Kidney capillary endothelial cell (primary cell): ENCODE measurements at places on chromosomes 5 and 9.

GRCh38 chr5:172868924-172869591 lies 35.0 kb downstream of the ERGIC1 start:
- DNase-seq: peak; percentile 77

DNA sequence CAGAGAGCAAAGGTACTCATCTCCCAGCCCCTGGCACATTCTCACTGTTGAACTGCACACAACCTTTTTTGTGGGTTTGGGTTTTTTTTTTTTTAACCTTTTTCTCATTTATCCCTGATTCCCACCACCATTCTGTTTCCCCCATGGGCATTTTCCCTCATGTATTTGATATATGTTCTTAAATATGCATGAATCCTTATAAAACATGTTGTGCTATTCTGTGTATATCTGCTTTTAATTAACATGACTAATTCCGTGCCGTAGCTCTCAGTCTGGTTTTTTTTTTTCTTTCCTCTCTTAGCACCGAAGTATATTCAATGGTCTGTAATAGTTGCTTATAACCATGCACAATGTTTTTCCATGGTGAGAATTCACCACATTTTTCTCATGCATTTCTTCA lies 204.5 kb downstream of the RGS3 start:
- DNase-seq: no peak

- DNase-seq: no peak
Observed at GRCh38 chr5:17794815-17795214, 160.6 kb downstream of the TAF11L14 start.

DNA sequence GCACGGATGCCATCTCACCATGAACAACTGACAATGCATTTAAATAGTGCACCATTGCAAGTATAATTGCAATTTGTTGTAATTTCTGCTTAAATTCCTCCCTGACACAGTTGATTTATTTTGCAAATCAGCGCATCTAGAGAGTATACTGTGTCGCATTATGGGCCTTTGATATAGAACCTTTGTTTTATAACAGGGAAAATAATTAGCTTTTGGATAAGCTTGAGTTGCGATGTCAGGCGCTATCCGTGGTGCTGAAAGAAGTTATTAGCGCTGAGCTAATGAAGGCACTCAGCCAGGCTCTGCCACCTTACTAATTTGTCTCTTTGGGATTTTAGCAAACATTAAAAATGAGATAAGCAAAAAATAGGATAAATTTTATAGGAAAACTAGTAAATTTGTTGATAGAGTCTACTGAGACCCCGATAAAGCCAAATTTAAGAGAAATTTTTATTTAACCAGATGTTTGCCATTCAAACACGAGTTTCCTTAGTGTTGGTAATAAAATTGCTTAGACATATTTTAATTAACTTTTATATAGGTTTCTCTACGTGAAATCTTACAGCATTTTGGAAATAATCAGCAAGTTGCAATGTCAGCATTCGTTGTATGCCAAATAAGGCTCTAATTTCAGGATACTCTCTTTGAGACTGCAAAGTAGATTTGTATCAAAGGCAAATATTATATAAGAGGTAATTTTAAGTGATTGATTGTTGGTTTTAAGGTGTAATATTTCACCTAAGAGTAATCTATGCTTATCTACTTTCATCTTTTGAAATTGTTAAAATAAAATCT lies 355.5 kb downstream of the TLR4 start:
- peak; percentile 23 for DNase-seq

DNA sequence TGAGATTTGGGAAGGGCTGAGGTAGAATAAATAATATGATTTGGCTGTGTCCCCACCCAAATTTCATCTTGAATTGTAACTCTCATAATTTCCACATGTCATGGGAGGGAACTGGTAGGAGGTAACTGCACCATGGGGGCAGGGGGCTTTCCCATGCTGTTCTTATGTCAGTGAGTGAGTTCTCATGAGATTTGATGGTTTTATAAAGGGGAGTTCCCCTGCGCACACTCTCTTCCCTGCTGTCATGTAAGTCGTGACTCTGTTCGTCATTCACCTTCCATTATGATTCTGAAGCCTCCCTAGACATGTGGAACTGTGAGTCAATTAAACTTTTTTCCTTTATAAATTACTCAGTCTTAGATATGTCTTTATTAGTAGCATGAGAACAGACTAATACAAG lies 115.5 kb upstream of the STARD4 start:
- no peak for DNase-seq

DNA sequence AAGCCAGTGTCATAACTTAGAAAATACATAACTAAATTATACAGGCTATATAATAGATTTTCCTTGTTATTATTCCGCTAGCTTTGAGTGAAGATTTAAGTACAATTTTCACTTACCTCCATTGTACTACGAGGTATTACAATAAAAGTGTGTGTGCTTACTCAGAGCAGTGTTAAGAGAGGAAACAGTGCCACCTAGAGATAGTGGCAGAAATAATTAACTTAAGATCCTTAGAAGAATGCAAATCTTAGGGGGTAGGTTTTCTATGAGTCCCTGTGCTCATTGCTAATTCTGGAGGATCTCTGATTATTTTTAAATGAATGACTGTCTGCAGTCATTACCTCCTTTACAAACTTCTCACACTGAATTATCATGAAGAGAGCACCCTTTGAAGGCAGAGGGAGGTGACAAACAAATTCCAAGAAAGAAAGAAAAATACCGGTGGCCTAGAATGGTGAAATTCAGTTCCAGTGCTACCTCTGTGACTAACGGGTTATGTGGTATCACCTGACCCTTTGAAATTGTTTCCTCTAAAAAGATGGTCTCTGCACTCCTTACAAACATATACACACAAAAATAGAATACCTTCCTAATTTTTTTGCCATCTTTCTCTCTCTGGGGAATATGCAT lies 379.8 kb downstream of the TRIM36 start:
- peak; percentile 12 for DNase-seq

GRCh38 chr9:79023134-79023580 lies 548.6 kb upstream of the TLE4 start:
- peak; percentile 72 for DNase-seq

GRCh38 chr9:88056876-88057275 lies 81.4 kb downstream of the SPATA31C2 start:
- no peak for DNase-seq

DNA sequence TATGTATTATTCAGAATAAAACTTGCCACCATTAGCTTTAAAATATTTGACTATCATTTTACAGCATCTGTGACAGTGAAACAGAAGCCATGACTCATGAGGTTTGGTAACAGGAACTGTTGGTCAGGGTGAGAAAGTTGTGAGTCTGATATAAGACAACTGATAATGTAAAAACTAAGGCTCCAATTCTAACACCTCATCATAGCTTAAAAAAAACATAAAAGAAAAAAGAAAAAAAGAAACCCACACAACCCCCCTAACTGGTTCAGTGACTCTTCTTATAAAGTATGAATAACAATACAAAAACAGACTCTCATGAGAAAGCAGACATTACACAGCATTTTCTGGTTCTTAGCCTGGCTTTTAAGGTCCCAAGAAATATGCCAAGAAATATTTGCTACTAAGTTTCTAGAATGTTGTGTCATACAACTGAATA lies 85.8 kb downstream of the MRPS27 start:
- DNase-seq: peak; percentile 81

DNA sequence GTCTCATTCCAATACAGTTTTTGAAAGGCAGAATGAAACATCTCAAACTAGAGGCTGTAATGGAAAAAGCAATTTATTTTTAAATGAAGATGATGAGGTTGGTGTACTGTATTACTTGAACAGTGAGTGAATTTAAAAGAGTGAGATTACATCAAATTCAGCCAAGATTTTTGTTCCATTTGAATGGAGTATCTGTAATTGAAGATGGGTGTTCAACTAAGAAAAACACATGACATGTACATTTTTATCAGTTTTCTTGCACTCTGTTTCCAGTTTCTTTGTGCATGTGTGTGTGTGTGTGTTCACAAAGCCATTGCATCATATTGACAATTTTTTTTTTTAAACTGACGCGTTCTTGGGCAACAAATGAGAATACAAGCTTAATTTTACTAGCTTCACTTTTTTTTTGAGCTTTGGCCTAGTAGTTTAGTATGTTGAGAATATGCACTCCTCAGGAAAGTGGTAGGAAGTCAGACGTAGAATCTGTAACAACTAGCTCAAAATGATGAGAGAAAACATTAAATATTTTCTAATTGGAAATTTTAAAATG lies 243.5 kb downstream of the MAST4 start:
- DNase-seq: no peak

GRCh38 chr5:76638479-76638878 lies 15.3 kb upstream of the F2RL2 start:
- no peak for DNase-seq

DNA sequence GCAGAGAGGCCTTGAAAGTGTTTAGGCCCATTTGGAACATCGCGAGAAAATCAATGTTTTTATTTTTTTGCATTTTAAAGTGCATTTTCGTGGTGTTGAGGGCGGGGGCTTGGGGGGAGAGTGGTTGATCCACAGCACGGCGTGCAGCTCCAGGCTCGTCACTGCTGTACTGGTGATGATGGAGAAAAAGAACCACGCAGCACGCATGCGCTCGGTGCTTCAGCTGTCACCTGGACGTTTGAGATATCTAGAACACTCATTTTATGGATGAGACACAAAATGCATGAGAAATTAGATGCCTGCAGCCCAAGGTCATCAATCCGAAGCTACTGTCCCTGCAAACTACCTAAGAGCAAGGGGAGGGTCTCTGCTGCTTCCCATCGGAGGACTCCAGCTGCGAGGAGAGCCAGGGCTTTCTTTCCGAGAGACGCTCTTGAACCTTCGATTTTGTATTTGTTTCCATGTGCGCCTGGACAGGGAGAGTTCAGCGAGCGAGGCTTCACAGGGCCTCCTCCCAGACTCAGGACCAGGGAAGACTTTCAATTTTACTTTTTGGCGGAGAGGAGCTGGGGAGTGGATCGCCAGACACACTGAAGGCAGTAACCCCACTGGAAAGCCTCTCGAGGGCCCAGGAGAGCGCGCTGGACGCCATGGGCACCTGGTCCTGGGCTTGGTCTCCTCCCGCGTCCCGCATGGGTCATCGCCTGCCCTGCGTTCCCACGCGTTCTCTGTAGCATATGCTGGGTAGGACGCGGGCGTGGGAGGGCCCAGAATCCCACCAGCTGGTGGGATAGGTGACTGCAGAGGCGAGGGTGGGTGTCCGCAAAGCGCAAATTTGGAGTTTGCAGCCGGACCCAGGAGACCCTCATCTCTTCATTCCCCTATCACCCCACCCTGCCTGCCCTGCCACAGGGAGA lies 2.5 kb downstream of the DMRT2 start:
- DNase-seq: no peak

DNA sequence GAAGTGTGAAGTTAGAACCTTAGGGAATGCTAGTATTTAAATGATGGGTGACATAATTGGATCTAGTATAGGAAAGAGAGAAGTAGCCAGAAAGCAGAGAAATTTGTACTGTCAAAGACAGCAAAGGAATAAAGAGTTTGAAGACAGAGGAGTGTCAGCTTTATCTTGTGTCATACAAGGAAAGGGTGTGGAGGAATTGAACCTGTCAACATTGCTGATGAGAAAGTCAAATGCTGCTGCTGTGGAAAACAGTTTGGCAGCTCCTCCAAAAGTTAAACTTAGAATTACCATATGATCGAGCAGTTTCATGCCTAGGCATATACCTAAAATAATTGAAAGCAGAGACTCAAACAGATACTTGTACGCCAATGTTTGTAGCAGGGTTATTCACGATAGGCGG lies 63.7 kb downstream of the DENND4C start:
- DNase-seq: no peak

DNA sequence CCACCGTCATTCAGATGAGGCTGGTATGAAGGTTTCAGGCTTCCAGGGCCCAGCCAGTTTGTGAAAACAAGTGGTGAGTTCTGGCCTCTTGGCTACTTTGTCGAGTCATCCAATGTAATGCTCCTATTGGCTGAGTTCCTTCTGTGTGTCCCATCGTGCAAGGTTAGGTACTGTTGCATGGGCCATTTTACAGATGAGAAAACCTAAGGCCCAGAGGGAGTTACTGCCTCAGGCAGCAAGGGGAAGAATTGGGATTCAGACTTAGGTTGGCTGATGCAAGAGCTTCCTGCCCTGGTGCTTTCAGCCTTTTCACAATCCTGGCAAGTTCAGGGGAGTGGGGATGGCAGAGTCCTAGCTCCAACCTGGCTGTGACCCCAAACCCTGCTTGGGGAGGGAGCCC lies 17.4 kb upstream of the PITX1 start:
- DNase-seq: no peak

DNA sequence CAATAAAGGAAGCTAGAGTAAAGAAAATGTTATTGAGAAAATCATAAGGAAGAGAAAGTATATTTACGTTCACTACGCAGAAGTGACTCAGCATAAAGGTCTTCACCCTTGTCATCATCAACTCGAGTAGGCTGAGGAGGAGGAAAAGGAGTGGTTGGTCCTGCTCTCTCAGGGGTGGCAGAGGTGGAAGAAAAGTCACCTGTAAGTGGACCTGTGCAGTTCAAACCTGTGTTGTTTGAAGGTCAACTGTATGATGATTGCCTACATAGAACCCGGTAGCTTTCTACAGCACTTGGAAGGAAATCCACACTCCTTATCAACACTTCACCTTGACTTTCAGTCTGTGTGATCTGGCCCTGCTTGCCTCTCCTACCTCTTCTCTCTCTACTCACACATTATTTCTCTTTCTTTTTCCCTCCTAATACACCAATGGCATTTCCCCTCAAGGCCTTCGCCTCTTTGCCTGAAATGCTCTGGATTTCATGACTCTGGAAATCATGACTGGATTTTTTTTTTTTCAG lies 109.3 kb upstream of the CPEB4 start:
- no peak for DNase-seq

- DNase-seq: no peak
Observed at GRCh38 chr5:181099602-181100086, 31.3 kb downstream of the OR2V1 start.

GRCh38 chr5:102781359-102781758 lies 26.3 kb downstream of the PAM start:
- no peak for DNase-seq

- DNase-seq: no peak
Observed at GRCh38 chr5:52690236-52690768, 97.4 kb upstream of the ITGA1 start.

GRCh38 chr5:172612771-172613170 lies 28.3 kb upstream of the NEURL1B start:
- no peak for DNase-seq

DNA sequence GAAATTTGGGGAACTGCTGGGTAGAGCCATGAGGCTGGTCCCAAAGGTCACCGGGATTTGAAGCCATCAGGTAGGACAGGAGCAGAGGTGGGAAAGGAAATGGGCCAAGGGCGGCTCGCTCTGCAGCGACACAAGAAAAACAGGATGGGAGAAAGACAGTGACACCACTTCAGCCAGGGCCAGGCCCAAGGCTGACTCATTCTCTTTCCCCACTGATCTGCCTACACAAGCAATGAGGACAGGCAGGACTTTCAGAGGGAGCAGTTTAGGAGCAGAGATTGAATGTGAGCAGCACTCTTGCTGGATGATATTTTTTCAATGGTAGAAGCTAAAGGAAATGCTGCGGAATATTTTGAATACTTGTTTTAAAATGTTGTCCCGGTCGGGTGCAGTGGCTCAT lies 3.5 kb downstream of the RUFY1 start:
- peak; percentile 65 for DNase-seq

DNA sequence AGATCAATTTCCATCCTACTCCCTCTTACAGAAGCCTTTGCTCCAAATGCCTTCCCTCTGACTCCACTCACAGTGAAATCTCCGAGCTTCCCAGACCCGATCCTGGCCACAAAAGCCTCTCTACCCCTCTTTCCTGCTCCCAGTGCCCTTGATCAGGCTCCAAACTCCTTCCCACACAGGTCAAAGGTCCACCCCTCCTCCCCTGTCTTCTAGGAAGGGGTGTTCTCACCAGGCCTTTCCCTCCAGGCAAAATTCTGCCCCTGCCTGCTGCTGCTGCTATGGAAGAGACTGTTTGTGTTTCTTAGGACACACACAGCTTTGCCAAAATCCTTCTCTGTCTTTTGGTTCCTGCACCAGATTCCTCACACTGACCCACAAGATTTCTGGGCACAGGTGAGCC lies 85.8 kb upstream of the ALDH1A1 start:
- DNase-seq: no peak
